ENCODE measurements at places on chromosomes 1 and 21.

DNA sequence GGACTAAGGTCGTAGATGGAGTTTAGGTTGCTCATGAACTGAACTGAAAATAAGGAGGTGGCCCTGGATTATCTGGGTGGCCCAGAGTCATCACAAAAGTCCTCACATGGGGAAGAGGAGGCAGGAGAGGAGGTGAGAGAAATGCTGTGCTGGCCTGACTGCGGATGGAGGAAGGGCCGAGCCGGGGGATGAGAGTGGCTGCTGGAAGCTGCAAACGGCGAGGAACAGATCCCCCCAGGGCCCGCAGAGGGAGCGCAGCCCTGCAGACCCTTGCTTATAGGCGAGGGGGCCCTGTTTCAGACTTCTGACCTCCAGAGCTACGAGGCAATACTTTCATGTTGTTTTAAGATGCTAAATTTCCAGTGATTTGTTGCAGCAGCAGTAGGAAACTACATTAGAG is 102.7 kb upstream of the C1orf174 start:
- no peaks in the 10 kb centered on the region for H3K27me3 ChIP-seq
- no peaks in the 10 kb centered on the region for H3K36me3 ChIP-seq
- no peak overlapping the region for H3K27ac ChIP-seq
- H3K4me1 ChIP-seq = no peaks in the 10 kb centered on the region
- no peak for DNase-seq

- no peak overlapping the region for H3K4me3 ChIP-seq
- H3K36me3 ChIP-seq = no peaks in the 10 kb centered on the region
- H3K4me1 ChIP-seq = no peaks in the 10 kb centered on the region
- no peak for DNase-seq
- H3K27ac ChIP-seq = no peak overlapping the region
Observed at GRCh38 chr1:110136911-110137310, 13.4 kb upstream of the SLC6A17 start.

- no peak for DNase-seq
- no peak overlapping the region for H3K27ac ChIP-seq
- H3K4me1 ChIP-seq = no peaks in the 10 kb centered on the region
- no peak overlapping the region for H3K4me3 ChIP-seq
Observed at GRCh38 chr1:98232678-98233077, 311.8 kb upstream of the DPYD start.

DNA sequence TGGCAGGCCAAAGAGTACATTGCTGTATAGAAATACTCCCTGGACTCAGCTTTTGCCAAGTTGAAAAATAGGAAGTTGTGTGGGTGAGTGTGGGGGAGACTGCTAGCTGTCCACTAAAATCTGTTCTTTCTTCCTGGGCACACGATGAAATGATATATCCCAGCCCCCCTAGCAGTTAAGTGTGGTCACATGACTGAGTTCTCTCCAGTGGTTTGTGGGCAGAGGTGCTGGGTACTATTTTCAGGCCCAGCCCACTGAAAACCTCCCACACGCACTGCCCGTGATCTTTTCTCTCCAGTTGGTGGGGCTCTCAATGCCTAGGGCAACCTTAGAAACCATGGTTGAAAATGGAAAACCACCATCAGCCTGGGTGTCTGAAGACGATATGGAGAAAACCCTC is 119.7 kb upstream of the LMO4 start:
- no peaks in the 10 kb centered on the region for H3K27me3 ChIP-seq
- no peak overlapping the region for H3K27ac ChIP-seq
- no peak overlapping the region for H3K4me3 ChIP-seq
- no peak for DNase-seq
- no peaks in the 10 kb centered on the region for H3K4me1 ChIP-seq
- H3K36me3 ChIP-seq = no peaks in the 10 kb centered on the region

DNA sequence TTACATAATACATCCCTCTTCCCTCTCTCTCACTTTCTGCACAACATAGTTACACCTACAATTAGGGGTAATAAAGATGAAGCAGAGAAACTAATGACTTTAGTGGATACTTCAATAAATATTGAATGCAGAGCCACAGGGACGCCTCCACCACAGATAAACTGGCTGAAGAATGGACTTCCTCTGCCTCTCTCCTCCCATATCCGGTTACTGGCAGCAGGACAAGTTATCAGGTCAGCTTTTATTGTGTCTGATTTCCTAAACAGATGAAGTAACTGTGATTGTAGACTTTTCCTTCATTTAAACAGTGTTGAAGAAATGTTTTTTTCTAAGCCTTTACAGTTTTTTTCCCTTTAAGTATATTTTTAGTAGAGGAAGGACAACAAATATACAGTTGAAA is 281.6 kb downstream of the TPR start:
- H3K27me3 ChIP-seq = no peaks in the 10 kb centered on the region
- H3K4me3 ChIP-seq = no peak overlapping the region
- H3K36me3 ChIP-seq = no peaks in the 10 kb centered on the region
- no peak overlapping the region for H3K27ac ChIP-seq
- DNase-seq = no peak

- DNase-seq = no peak
- no peak overlapping the region for H3K4me3 ChIP-seq
- no peaks in the 10 kb centered on the region for H3K27me3 ChIP-seq
- no peaks in the 10 kb centered on the region for H3K36me3 ChIP-seq
- no peak overlapping the region for H3K27ac ChIP-seq
Observed at GRCh38 chr1:109252893-109253802, 3.8 kb downstream of the CELSR2 start.

DNA sequence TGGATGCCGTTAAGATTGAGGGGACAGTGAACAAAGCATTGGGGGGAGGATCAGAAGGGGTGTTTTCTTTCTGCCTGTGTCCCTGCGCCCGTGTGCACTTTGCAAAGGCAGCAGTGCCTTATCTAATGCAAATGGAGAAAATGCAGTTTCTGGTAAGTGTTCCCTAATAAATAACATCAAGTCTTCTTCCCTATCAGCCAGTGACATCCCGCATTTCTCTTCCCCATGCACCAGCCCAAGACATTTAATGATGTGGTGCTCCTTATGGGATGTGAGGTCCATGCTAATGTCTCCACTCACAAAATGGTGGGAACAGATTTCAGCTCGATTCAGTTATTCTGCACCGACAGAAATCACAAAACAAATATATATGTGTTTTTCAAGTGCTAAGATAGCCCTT is 111.8 kb downstream of the PBX1 start:
- DNase-seq = no peak
- H3K36me3 ChIP-seq = no peaks in the 10 kb centered on the region
- no peaks in the 10 kb centered on the region for H3K4me1 ChIP-seq
- no peak overlapping the region for H3K4me3 ChIP-seq

GRCh38 chr21:33552093-33552998 is 9.5 kb downstream of the SON start:
- no peak overlapping the region for H3K4me3 ChIP-seq
- no peak overlapping the region for H3K27ac ChIP-seq
- H3K27me3 ChIP-seq = no peaks in the 10 kb centered on the region
- H3K36me3 ChIP-seq = peaks cover 37% of the 10 kb centered on the region

DNA sequence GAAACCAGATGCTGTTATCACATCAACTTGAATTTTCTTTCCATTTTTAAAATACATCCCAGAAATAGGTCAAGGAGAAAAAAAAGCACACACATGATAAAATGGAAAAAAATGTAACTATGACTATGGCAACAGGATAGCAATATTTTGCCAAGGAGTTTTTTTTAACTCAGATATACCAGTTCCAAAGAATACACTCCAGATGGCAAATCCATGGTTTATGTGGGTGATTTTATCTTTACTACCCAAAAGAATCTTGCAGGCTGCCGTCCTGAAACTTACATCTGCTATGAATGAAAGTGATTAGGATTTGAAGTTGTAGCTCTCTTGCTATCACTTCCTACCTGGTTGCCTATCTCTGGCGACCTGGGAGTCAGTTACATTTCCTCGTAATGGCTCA is 91.0 kb upstream of the PLPPR4 start:
- H3K27me3 ChIP-seq = no peaks in the 10 kb centered on the region
- H3K4me1 ChIP-seq = no peaks in the 10 kb centered on the region
- no peak overlapping the region for H3K27ac ChIP-seq
- no peaks in the 10 kb centered on the region for H3K36me3 ChIP-seq
- no peak for DNase-seq
- H3K4me3 ChIP-seq = no peak overlapping the region
